ENCODE measurements at places on chromosomes 5 and 9. TPM values are rescaled to one million over a fixed set of nuclear protein-coding genes. Genes with fewer than 3 reads are reported as not detected.

Gene C5orf34
- 1.1 TPM for total RNA-seq

Gene LIFR
- 11.0 TPM for total RNA-seq

Gene ANKRD20A1
- 0.08 TPM for total RNA-seq

Gene SCAMP1
- total RNA-seq, result 33.4 TPM

Gene TMEM232
- total RNA-seq, result 10.9 TPM

Gene TSSK1B
- not detected for total RNA-seq

Gene ROPN1L
- total RNA-seq, result 0.21 TPM

Gene PLAA
- 34.8 TPM for total RNA-seq

Gene IFNA21
- total RNA-seq, result not detected

Gene SPINK7
- not detected for total RNA-seq

Gene SOX30
- not detected for total RNA-seq

GRCh38 chr5:52798938-52799337 lies 11.2 kb downstream of the ITGA1 start:
- no peak for DNase-seq

GRCh38 chr5:37214550-37214949 lies 34.6 kb downstream of the CPLANE1 start:
- DNase-seq, result no peak

GRCh38 chr5:10563110-10563944 lies 543 bp upstream of the ANKRD33B start:
- DNase-seq, result no peak

DNA sequence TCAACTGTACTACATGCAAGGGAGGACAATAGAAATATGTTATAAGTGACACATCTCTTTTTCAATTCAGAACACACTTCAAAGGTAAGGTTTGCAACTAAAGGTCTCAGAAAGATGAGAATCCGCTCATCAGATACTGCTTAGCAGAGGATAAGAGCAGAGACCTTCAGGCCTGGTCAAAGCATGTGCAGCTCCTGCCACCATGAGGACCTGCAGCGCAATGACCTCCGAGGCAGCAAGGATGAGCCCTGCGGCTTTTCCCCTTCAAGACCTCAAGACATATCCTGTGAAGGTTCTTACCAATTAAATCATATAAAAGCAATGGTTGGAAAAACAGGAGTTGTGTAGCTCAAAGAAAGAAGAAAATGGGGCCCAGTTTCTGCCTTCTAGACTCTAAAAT lies 135.8 kb downstream of the TRIM36 start:
- no peak for DNase-seq

GRCh38 chr9:89872913-89873707 lies 268.3 kb downstream of the GADD45G start:
- DNase-seq, result no peak

DNA sequence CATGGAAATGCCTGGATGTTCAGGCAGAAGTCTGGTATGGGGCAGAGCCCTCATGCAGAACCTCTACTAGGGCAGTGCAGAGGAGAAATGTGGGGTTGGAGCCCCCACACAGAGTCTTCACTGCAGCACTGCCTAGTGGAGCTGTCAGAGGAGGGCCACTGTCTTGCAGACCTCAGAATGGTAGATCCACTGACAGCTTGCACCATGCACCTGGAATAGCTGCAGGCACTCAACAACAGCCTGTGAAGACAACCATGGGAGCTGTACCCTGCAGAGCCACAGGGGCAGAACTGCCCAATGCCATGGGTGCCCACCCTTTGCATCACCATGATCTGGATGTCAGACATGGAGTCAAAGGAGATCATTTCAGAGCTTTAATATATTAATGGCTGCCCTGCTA lies 36.9 kb downstream of the TRIP13 start:
- DNase-seq, result no peak

- DNase-seq, result no peak
Measured at GRCh38 chr5:96752341-96753016, 55.3 kb downstream of the ERAP1 start.

DNA sequence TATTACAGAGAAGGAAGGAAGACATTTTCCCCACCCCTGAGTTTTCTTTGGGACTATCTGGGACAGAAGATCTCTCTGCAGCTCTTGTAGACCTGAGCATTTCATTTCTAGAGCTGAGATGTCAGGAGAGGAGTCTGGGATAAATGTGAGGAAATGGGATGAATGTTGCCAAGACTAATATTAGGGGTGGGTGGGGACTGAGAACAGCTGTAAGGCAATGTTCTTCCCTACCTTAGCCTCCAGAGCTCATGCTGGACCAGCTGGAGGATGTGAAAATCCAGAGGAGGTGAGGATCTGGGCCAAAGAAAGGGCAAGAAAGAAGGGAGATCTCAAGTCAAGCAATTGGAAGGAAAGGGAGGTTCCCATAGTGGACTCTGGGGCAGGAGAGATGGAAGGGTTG lies 23.1 kb upstream of the FOXD1 start:
- DNase-seq, result no peak

DNA sequence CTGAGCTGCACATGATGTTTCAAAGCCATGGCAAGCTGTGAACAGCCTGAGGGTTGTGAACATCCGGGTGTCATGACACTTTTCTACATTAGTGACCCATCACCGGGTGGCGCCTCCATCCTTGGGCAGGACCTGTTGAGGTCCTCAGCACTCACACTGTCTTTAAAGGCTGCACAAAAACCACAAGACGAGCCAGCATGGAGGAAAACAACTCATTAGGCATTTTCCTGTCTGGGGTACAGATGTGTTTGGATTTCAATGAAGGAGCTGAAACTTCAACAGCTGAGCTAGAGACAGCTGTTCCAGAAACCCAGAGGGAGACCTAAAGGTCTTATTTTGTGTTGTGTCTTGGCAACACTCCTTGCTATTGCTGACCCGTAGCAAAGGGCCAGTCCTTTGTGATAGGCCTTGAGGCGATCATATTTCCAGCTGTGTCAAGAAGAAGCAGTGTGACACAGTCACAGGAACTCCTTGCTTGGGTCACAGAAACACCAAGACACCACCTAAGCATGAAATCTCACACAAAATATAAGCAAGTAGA lies 151.8 kb upstream of the VLDLR start:
- no peak for DNase-seq

DNA sequence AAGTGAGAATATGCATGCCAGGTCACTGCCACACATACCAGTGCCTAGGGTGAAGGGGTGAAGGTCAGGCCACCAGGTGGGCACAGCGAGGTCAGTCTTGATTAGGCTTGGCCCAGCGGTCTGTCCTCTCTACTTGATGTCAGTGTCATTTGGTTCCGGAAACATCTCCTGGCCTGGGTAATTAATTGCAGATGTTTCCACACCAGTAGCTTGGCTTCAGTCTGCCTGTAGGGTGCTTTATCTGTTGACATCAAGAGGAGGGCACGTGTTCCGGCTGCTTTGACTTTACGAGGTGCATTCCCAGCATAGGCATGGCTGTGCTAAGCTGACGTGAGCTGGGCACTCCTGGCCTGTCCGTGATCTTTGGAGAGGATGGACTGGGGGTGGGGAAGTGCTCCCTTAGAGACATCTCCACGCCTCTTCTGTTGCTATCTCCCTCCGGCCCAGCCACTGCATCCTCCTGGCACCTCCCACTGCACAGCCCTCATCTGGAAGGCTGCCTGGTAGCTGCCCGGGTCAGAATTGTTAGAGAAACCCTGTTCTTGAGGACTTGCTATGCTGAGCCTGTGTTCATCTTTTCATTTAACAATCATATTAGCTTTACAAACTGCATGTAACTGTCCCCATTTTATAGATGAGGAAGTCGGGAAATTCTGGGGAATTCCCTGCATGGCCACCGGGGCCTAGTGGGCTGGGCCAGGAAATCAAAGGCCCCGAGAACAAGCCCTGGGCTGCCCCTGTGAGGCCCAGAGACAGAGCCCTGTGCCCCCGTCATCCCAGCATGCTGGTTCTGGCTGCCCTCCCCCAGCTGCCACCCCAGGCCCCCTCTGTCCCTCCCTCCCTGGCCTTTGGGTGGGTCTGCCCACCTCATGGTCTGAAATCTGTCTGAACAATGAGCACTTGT lies 29.1 kb downstream of the JADE2 start:
- DNase-seq, result no peak

DNA sequence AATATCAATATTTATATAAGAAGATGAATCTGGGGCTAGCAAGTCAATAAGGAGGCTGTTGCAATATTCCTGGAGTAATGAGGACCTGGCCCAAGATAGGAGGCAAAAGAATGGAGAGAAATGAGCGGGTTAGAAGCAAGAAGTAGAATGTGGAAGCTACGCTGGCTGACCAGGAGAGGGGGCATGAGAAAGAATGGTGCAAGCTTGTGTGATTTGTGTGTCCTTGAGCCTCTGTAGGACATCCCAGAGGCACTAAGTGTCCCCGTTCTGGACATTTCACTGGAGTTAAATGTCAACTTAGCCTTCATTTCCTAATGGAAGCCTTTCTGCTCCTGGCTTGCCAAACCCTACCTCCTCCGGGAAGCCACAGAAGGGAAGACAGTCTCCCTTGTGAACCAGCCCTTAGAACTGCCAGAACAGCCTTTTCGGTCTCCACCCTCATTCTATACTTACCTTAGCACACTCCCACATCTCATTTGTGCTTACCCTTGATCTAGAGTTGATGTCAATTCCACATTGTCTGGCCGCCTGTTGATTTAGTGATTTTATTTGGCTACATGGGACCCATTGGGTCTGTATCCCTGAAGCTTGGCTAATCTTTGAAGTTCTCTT lies 6.7 kb upstream of the PDE6A start:
- no peak for DNase-seq

GRCh38 chr9:89839449-89839848 lies 234.6 kb downstream of the GADD45G start:
- no peak for DNase-seq

DNA sequence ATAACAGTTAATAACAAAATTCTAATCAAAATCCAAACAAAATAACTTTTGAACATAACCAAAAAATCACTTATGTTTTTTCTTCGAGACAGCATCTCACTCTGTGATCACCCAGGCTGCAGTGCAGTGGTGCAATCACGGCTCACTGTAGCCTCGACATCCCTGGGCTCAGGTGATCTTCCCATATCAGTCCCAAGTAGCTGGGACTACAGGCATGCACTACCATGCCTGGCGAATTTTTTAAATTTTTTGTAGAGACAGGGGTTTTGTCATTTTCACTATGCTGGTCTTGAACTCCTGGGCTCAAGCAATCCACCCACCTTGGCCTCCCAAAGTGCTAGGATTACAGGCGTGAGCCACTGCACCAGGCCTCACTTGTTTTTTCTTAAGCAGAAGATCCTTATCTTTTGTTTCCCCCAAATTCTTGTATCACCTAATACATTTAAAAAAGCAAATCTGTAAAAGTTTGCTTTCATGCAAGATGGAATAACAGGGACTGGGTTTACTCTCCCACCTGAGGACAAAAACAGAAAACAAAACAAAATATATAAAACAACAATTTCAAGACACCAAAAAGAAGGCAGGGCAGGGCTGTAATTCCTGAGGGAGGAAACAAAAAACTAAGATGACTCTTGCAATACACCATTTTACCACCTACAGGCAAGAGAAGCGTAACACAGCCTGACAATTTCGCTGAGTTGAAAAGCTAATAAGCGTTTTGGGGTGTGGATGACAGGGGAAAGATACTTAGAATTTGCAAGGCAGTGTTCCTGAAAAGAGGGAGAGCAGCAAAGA lies 71.4 kb downstream of the RAPGEF6 start:
- DNase-seq, result no peak

GRCh38 chr5:59905188-59905587 lies 11.7 kb upstream of the PDE4D start:
- DNase-seq, result no peak

DNA sequence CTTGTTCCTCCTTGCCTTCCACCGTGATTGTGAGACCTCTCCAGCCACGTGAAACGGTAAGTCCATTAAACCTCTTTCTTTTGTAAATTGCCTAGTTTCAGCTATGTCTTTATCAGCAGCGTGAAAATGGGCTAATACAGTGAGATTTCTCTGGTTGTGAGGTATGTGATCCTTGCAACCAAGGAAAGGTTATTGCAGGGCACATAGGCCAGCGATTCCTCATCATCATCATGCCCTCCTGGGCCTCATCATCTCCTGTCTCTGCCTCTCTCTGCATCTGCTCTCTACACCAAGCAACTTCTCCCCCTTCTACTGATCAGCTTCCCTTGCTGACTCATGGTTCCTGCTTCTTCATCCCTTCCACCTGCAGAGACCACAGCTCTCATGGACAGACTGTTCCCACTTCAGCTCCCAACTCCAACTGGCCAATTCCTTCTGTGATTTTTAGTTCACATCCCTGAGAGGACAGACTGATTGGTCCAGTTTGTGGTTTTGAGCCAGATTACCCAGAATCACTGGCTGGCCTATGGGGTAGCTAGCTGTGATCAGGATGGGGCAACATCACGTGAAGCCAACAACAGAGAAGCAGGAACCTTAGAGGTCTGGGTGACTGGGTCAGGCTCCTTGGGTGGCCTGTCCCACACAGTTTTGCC lies 53.1 kb downstream of the LIX1 start:
- DNase-seq, result no peak

DNA sequence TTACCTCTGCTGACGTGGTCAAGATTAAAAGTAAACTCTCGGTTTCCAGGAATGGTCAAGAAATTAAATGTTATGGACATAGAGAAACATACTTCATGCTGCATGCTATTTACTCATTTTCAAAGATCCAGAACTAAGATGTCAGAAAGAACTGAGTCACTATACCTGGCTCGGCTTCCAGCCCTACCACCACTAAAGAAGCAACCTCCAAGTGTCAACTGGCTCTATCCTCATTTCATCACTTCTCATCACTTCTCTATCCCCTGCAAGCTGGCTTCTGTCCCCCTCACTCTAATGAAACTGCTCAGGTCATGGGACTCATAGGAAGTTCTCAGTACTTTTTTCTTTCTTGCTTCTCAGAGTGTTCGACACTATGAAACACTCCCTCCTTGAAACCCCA lies 116.2 kb downstream of the CDK5RAP2 start:
- no peak for DNase-seq

DNA sequence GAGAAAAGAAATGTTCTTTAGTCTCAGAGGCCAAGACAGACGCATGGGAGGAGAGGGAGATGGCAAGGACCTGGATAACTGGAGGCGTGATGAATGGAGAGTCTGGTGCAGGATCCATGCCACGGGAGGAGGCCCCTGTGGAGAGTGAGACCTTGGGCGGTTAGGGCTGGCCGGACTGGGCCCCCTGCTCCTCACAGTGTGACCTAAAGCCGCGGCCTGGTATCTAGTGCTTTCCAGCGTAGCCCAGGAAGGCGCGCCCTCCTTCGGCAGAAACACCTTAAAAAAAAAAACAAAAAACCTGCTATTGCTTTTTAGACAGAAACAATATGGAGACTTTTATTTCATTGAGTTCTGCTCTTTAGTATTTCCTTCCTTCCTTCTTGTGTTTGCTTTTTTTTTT lies 33.1 kb downstream of the SCGB3A1 start:
- DNase-seq, result no peak

DNA sequence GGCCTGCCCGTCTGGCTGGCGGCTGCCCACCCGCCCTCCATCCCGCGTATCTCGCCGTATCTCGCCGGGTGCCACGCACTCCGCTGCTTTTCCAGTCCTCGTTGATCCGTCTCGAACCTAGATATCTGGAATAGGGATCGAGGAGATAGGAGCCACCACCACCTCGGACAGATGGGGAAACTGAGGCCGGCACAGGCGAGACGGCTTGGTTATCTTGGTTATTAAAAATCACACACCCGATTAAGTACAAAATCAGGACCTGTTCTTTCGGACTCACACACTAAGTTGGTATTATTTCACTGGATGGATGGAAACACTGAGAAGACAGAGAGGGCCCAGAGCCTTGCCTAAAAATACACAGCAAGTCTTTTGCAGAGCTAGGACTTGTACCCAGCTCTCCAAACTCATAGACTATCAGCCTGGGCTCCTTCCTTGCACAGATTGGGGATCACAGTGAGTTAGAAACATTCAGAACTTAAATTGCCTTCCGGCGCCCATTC lies 678 bp downstream of the SLC26A2 start:
- no peak for DNase-seq

GRCh38 chr9:104868687-104869404 lies 59.1 kb downstream of the ABCA1 start:
- peak; percentile 59 for DNase-seq

- DNase-seq, result no peak
Measured at GRCh38 chr5:6634788-6635430, 1.7 kb downstream of the SRD5A1 start.

All from kidney epithelial cell (primary cell).